ENCODE measurements at places on chromosomes 6 and 20.

DNA sequence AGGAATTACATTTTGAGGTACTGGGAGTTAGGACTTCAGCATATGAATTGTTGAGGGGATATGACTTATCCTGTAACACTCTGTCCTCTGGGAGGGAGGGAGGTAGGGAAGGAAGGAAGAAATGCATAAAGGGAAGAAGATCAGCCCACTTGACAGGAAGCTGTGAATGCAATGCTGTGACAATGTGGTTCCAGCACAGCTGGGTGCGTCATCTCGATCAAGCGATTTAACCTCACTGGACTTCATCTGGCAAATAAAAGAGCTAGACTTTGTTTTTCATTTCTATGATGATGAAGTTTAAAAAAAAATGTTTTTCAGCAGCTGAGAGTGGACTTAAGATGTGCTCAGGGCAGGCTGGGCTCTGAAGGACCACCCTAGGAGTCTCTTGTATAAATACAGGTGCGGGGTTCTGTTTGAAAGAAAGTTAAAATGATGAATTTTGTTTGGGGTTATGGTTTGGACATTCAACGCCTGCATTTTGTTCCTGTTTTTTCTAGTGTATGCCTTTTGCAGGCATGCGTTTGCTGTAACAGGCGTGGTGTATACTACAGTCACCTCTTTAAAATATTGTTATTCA is 178.1 kb downstream of the RIMS1 start:
- no peak for DNase-seq

DNA sequence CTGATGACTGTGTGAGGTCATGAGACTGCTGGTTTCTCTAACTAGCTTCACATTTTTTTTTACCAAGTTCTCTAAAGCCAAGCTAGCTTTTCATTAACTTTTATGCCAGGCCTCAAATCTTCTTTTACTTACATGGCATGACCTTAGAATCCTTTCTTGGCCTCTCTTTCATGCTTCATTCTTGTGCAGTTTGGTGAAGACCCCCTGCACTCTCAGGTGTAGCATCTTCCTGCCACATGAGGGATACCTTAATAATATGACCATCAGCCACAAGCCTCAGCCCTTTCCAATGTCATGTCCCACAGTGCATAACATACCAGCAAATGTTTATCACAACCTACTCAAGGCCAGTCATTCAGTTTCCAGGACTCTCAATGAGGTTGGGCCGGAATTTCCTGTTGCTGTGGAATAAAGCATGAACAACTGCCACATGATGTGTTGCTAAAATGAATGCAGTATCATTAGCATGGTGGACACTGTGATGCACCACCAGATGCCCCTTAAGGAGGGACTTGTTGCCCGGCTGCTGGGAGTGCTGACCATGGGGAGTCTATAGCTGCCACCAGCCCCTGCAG is 72.2 kb downstream of the RIN2 start:
- no peak for DNase-seq

GRCh38 chr6:73937805-73938204 is 241.8 kb downstream of the CD109 start:
- DNase-seq, result no peak

- no peak for DNase-seq
Measured at GRCh38 chr6:4301871-4302270, 166.5 kb upstream of the ECI2 start.

DNA sequence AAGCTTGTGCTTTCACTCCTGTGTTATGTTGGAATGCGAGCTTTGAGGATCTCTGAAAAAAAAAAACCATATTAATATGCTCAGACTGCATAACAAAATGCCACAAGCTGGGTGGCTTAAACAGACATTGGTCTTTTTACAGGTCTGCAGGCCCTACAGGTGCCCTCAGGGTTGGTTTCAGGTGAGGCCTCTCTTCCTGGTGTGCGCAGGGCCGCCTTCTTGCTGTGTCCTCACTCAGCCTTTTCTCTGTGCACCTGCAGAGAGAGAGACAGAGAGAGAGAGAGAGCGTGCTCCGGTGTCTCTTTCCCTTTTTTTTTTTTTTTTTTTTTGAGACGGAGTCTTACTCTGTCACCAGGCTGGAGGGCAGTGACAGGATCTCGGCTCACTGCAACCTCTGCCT is 114.1 kb upstream of the SNX9 start:
- DNase-seq, result no peak

- no peak for DNase-seq
Measured at GRCh38 chr6:37373822-37374471, 20.2 kb downstream of the RNF8 start.

DNA sequence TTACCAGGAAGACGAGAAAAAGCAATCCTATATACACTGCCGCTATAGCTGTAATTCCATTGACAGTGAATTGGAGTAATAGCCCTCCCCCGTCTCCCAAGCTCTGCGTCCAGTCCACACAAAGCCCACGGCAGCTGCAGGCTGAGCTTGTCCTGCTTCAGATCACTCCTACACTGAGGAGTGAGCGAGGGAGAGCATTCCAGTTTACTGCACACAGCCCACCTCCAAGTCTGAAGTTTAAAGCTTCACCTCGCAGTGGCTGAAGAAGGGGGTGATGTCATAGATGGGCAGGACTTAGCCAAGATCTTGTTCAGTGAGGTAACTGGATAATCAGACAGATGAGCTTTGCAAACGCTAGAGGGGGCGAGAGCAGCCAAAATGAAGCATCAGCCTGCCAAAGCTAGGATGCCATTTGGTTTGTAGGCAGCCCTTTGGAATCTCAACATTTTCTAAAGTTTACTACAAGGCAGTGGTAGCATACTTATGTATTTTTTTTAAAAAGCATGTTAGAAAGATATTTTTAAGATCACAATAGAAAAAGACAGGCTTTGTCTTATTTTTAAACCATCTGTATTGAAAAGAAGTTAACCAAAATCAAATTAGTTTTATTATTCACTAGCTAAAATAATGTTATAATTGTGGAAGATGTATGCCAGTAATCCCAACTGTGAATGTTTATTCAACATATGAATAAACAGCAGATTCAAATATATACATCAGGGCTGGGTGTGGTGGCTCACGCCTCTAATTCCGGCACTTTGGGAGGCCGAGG is at the start of gene FLRT3:
Gene FLRT3 (minus strand): TSS at position 213 of the 772 bp plus-strand sequence. CDS start 10,106 bp downstream, outside the sequence.
- DNase-seq, result peak; percentile 55

DNA sequence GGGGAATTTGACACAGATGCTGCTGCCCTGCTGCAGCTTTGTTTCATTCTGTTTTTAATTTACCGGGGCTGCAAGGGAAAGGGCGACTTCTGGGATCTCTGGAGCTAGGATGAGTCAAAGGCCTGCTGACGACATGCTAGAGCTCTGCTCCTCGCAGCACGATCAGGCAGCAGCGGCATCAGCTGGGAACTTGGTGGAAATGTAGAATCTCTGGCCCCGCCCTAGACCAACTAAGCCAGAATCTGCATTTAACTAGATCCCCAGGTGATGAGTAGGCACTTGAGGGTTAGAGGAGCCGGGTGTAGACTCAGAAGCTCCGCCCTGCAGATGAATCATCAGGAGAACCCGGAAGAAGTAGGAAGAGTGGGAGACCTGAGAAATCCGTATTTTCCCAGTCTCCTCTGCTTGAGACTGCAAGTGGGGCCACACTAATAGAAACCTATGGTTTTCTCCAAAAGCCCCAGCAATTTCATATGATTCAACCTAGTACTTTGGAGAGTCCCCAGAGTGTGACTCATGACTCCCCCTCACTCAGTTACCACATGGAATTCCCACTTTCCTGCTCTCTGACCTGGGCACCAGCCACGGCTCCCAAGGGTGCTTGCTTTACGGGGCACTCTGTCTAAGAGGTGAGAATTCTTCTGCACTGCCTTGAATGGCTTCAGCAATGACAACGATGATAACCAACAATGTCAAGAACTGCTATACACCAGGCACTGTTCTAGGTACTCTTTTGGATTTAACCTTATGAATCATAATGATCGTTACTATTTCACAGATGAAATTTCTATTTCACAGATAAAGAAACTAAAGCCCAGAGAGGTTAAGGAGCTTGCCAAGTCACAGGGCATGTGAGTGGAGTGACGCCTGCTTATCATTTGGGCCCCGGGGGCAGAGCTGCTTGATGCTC is 18.1 kb downstream of the TUBB2B start:
- DNase-seq, result no peak

DNA sequence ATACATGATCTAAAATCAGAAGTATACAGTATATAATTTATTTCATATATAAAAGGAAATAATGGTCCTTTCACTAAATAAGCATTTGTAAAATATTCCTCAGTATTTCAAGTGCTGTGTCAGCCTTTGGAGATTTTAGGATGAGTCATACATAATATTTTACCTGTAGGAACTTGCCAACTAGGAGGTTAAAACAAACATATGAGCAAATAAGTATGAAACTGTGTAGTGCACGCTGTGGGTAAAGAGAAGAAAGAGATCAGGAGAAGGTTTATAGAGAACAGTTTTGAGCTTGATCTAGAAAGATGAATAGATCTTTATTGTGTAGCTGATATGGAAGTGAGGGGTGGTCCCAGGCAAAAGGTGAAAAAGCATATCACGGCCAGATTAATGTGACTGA is 169.9 kb upstream of the RNF217 start:
- peak; percentile 31 for DNase-seq

DNA sequence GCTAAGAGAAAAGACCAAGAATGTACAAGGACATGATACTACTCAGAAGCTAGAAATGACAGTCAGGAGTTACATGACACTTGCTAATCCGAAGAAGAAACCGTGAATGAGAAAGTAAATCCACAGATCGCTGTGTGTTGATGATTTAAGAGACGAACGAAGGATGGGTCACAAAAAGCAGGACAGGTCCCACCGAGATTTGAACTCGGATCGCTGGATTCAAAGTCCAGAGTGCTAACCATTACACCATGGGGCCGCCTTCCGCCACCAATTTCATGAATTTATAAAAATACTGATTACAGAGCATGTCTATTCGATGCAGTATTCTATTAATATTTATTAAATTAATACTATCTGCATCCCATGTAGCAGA is 54.0 kb upstream of the BTN3A2 start:
- DNase-seq, result no peak

DNA sequence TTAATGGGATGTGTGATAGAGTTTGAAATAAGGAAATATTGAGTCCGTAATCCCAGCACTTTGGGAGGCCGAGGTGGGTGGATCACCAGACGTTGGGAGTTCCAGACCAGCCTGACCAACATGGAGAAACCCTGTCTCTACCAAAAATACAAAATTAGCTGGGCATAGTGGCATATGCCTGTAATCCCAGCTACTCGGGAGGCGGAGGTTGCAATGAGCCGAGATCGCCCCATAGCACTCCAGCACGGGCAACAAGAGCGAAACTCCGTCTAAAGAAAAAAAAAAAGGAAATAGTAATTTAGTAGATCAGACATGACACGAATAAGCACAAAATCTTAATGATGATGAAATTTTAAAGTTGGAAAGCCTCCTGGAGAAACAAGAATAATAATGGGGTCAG is 14.8 kb downstream of the GJA1 start:
- no peak for DNase-seq

DNA sequence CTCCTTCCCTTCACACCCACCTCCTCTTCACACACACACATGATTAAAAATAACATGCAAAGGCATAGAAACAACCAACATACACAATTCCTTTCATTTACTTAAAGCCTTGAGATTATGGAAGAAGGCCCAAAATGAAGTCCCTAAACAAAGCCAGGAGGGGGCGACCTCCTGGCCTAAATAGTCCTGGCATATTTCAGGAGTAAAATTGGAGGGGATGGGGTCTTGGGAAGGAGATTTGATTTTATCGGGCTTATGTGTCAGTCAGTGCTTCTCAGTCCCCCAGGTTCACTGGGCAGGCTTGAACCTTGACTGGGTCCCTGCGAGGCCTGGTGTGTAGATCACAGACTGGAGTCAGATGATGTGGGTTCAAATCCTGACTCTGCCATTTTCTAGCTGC is 266.4 kb downstream of the SAMD5 start:
- DNase-seq, result no peak

GRCh38 chr20:1191299-1191698 is 6.5 kb upstream of the TMEM74B start:
- no peak for DNase-seq

- DNase-seq, result no peak
Measured at GRCh38 chr20:50824137-50824536, 29.3 kb downstream of the BCAS4 start.

GRCh38 chr6:4728436-4728769 is 47.8 kb upstream of the CDYL start:
- DNase-seq, result no peak

DNA sequence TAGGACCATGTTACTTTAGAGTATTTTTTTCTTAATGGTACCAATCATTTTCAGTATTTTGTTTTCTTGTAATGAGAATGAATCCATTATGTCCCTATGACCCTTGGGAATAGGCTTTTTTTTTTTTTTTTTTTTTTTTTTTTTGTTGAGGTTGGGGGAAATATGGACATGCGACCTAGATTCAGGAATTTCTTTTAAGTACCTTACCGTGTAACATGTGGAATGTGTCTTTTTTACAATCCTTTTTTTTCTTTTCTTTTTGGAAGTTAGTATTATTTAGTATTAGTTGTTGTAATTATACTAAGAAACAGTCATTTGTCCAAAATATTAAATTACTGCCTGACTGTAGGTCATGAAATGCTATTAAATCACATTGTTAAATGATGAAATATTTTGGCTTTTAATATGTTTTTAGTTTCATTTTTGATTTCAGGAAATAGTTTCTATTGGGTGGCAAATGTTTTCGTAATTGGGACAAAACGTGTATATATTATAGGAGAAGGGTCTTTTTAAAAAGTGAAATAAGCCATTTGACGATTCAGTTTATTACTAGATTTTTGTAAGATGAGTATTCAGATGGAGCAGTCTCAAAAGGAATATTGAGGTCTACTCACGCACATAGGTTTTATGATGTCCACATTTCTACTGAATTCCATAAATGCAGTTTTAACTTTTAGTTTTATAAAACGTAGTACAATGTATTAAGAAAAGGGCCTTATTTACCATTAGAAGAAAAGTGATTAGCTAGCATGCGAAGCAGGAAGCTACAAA is 4.9 kb downstream of the ARID1B start:
- no peak for DNase-seq

GRCh38 chr6:131424016-131424415 is 149.0 kb upstream of the ARG1 start:
- DNase-seq, result no peak

Data from NCI-H1105 (cell line).